ENCODE measurements at places on chromosomes 7 and 10.

GRCh38 chr7:30148951-30149459, 14.2 kb downstream of the MTURN start:
- DNase-seq: no peak

DNA sequence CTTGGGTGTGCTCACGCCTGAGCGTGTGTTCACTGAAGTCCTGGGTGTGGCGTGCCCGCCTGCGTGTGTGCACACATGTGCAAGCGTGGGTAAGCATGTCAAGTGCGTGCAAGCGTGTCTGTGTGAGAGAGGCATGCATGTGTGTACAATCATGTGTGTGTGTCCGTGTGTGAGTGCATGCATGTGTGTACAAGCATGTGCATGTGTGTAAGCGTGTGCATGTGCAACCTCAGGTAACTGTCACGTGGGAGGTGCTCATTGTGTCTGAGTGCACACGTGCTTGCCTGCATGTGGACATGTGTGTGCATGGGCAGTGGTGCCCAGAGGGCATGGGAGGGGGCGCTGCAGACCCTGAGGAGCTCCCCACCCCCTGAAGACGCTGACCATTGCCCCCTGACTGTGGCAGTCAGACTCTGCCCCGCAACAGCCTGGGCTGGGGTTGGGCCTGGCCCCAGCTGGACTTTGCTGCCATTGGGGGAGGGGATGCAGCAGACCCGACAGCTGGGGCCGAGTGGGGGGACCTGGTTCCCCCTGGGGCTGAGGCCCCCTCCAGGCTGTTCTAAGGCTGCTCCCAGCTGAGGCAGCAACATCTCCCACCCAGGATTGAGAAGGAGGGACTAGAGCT, 88.1 kb downstream of the UNCX start:
- no peak for DNase-seq

DNA sequence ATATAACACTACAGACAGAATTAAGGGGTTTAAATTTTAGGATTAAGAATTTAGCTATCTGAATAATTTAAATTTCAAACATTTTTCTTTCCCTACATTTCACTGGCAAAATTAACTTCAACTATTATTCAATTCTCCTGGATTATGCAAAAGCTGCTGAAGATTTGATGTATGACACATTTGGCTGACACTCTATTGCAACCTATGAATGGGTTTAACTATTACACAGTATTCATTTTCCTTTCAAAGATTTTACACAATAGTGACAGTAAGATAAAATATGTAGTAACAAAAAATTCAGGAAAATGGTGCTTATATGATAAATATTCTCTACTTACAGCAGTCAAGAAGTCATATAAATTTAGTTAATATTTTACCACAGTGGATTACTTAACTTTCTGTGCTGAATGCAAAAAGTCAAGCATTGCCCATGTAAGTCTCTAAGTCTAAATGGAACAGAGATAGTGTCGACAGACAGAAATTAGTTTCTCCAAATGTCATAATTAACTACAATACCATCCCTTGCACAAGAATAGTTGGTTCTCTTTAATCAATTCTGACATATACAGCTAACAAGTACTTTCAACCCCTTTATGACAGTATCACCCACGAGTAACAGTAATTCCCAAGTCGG, 194.1 kb upstream of the FRMD4A start:
- DNase-seq: no peak

DNA sequence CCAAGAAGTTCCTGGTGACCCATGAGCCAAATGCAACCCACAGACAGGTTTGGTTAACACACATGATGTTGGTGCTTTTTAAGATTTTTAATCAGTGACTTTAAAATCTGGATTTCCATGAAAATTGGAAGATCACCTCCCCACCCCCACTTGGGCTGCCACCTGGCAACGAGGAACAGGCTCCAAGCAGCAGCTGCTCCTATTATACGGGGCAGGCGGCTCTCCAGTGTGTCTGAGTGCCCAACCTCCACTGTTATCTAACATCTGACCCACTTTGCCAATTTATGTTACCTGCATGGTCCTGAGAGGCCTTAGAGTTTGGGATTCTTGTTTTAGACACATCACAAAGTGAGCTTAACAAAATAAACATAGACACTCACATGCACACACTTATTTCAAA, 56.4 kb downstream of the SGMS1 start:
- DNase-seq: no peak

DNA sequence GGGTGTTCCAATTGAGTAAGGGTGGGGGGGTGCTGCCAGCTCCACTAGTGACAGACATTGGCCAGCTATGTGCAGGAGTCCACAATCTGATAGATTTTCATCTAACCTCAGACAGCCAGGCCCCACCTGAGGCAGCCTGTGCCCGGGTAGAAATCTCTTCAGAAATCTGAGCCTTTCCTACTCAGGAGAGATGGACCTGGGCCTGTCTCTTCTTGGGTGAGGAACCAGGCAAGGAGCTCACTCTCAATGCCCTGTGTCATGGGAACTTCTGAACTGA, 86.9 kb downstream of the UBE2H start:
- DNase-seq: no peak

GRCh38 chr7:17530244-17530643, 231.8 kb downstream of the AHR start:
- DNase-seq: peak; percentile 95

- no peak for DNase-seq
These were observed 284.1 kb upstream of the SMIM30 start for GRCh38 chr7:113402482-113402881.

DNA sequence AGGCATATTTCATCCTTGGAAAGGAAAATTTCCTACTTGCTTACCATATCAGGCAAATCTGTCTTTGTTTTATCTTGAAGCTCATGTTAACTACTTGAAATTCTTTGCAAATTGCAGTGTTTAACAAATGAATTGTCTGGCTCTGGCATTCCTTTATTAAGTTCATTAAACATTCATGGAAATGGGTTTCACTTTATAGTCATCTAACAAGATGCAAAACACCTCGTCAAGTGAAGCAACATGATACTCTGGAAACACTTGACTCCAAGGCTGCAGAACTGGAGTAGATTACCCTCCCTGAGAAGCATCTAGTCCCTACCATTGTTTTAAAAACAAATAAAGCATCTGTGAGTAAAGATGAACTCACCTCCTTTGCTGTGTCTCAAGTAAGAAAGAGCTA, 1086.9 kb downstream of the NRG3 start:
- no peak for DNase-seq

GRCh38 chr7:72035266-72035665, 376.9 kb downstream of the CALN1 start:
- no peak for DNase-seq

DNA sequence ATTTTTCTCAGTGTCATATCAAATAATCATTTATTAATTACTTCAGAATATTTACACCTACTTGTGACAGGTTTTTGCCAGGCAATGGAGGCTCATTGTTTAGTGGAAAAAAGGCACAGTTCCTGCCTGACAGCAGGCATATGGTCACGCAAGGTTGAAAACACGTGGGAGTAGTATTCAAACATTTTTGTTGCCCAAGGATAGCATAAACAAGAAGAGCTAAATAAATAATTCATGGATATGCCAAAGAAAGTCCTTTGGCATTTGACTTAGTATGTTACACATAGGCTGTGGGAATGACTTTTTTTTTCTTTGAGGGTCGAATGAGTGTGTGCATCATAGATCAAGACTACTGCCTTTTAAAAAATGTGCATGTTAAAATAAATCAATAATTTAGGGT, 120.5 kb upstream of the SEMA3E start:
- DNase-seq: no peak

GRCh38 chr10:120929166-120929565, 78.0 kb downstream of the WDR11 start:
- DNase-seq: no peak

- no peak for DNase-seq
These were observed 145.6 kb upstream of the CALCR start for GRCh38 chr7:93720106-93720505.

DNA sequence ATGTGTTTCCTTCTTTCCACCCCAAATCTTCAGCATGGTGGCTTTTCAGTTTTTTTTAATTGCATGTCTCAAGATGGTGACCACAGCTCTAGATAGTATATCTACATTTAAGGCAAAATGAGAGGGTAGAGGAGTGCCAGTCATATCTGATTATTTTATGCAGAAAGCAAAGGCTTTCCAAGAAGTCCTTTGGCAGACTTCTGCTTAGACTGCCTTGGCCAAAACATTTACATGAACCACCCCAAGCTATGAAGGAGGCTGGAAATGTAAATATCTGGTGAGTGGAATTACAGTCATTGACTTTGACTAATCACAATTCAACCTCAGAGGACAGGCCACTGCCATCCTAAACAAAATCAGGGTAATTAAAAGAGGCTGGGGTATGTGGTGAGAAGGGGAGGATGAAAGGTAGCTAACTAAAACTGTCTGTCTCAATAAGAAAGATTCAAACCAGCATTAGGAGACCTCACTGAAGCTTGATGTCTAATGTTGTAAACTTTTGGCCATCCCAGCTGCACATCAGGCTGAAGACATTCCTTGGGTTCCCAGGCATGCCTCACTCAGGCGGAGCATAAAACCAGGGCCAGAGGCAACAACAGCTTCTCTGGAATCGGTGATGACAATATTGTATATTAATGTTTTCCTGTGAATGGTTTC, 53.4 kb downstream of the PPP1R3C start:
- DNase-seq: peak; percentile 79

- no peak for DNase-seq
These were observed 125.3 kb downstream of the EBF3 start for GRCh38 chr10:129838794-129839193.

DNA sequence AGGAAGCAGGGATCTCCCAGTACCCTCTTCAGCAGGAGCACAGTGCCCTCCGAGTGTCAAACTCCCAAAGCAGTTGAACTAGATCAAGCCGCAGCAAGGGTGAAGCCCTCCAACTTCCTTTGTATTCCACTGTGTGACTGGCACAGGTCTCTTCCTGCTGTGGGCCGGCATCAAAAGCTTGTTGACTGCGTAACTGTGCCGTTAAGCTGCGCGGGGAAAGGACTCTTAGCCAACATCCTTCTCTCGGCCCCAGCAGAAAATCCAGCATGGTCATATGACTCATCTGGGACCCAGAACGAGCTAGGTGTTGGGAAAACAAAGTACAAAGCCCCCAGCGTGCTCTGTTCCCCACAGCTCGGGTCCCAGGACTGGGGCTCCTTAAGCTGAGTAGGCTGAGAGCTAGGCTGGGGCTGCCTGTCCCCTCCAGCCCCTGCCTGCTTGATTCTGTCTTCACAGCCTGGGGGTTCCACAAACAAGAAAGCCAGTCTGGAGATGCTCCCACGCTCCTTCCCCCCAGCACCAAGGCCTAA, 52.2 kb downstream of the COL17A1 start:
- no peak for DNase-seq

DNA sequence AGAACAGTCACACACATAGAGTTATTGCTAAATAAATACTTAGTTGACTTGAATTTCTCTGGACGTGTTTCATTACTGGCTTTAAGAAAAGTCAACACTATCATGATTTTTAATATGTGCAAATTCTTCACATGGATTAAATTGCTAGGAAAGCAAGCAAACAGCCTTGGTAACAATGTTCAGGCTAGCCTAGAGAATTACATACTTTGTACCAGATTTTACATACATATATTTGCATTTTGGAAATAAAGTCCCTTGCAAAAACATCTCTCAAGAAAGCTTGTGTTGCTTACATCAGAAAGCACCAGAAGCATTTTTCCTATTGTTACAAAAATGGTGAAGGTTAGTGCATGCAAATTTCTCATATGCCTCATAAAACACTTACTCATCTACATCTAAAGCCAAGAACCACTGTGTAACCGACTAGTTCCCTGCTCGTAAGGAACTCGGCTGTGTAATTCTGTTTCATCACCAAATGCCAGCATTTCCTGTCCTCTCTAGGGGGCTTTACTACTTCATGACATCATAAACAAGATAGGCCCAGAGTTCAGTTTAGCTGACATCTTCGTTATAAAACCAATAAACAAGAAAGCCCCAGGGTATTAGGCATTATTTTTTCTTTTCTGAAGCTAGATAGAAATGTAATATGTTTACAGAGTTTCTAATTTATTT, 87.8 kb downstream of the CFAP58 start:
- DNase-seq: peak; percentile 98

GRCh38 chr10:113160641-113161040, 210.6 kb downstream of the TCF7L2 start:
- no peak for DNase-seq

- DNase-seq: no peak
These were observed 24.0 kb upstream of the GPNMB start for GRCh38 chr7:23222439-23223030.

DNA sequence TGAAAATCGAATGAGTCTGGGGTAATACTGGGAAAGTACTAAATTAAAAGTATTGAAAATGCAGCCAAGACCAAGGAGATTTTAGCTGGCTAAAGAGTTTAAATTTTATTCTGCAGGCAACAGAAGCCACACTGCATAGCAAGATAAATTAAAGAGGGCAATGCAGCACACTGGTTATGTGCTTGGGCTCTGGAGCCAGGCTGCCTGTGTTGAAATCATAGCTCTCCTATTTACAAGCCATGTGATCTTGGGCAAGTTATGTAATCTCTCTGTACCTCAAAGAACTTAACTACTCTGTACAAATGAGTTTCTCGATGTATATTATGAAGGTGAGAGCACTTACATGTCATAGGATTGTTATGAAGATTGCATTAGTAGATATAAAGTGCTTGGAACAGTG, 9.9 kb downstream of the SLC25A13 start:
- DNase-seq: no peak

DNA sequence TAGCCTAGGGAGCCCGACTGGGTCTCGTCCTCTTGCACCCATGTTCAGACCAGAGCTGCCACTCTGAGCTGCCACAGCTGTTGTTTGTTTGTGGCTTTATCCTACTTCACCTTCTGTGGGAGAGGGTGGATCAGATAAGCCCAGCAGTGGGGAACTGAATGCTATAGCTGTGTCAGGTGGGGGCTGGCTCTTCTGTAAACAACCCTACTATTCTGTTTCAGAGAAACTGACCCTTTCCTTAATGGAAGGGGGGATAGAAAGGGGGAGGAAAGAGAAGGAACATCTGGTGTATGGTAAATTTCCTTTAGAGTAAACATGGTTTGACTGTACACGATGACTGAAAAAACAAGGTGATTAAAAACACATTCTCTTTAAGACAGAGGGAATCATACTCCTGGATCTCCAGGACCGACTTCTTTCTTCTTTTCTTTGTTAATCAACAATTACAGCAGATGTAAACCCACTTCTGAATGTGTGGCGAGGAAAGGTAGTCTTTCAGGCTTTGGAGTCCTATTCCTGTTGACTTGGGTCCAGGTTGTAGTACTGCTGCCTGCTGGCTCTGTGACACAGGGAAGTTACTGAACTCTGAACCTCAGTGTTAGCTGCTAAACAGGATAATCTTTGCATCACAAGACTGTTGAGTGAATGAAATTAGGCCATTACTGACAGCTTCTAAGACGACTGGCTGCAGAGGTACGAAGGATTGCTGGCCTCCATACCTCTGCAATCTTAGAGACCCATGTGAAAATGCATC, 6.0 kb downstream of the PRXL2A start:
- no peak for DNase-seq
